CD4-positive, alpha-beta T cell treated with Interferon alpha-2 for 1 hour (primary cell): ENCODE measurements at places on chromosomes 4 and X.
A peak's percentile ranks its signal among the peaks of the same experiment; 100 is the strongest.

GRCh38 chr4:83723609-83724008, 187.7 kb downstream of the GPAT3 start:
- DNase-seq: no peak

DNA sequence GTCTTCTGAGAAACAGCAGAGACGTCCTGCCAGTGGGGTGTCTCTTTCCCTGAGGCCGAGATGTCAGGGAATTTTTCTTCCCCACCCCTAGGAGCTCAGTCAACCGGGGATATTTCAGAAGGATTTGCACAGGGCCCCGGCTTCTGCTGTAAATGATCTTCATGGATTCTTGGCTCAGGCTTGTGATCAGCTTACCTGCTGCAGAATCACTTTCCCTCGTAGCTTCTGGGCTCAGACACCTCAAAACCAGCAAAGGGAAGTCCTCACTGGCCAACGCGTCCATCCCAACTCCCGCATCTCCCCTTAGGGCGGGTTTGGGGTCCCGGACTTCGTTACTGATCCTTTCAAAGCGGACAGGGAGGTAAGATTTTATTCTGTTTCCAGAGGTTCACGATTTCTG, 212.7 kb downstream of the SHOX start:
- no peak for DNase-seq

DNA sequence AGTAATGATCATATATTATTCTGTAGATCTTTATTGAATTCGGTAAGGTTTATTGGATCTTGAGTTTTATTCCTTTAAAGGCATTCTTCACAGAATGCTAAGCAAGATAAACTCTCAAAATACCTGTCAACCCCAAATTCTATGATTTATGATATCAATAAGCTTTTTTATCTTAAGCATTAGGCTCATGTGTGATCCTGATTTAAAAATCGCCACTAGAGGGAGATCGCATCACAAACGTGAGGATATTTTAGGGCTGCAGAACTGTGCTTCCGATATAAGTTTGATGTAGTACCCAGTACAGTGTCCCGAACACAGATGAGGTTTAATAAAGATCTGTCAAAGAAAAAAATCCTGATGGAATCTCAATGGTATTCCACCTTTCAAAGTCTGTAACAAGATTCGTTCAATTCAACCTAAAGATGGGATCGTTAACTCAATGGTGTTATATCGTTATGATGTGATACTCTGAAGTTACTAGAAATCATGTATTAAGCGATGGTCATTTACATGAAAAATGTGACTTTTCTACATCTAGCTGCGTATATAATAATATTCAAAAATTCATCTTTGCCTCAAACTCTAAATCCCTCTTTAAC, 169.0 kb downstream of the CORIN start:
- DNase-seq: peak; percentile 53

DNA sequence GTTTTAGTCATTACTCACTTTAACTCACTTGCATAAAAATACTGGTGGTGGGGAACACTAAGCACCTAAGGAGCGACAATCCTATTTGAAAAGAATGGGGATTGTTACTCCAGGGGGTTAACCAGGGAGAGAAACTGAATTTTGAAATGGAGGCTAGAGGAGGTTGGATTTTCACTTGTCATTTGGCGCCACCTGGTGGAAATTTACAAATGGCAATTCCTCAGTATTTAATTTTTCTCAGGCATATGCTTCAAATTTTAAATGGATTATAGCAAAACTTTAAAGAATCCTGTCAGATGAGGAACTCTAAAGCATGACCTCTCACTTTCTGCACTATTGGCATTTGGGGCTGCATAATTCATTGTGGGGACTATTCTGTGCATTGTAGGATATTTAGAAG, 2.7 kb upstream of the GEMIN8 start:
- DNase-seq: peak; percentile 64

DNA sequence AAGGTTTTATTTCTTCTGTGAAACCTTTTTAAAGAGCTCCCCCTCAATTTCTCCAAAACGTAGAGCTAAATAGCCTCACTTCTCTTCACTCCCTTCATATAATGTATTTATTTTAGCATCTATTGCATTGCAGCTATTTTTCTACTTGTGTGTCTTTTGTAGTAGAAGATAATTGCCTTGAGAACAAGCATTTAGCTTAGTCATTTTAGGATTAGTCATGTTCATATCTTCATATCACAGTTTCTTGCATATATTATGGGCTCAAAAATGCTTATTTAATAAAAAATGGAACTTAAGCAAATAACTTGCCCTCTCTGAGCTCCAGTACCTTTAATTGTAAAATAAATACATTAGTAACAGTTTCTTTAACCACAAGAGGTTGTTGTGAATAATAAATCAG, 72.1 kb upstream of the SPANXC start:
- no peak for DNase-seq

GRCh38 chr4:141658309-141658708, 21.9 kb downstream of the IL15 start:
- DNase-seq: no peak

DNA sequence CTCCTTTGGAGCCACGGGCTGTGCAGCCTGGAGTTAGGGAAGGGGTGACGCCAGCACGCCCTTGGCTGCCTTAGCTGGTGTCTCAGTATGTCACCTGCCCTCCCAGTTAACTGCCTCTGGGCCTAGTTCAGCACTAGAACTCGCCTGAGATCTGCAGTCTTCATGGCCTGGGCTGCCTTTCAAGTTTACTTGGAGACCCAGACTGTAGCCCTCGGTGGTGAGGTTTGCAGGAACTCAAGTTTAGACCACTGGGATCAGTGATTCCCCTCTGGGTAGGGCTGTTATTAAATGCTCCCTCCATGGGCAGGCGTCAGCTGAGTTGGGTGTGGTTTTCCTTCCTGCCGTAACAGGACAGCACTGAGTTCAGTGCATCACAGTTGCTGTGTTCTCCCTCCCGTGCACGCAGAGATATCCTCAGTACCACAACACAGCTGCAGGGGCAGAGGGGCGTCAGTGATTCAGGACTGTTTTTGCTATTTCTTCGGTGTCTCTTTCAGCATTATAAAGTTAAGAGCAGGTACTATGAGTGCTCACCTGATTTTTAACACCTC, 30.5 kb downstream of the PLAC8 start:
- DNase-seq: peak; percentile 76

GRCh38 chr4:5940470-5941203, 47.8 kb upstream of the CRMP1 start:
- DNase-seq: no peak

GRCh38 chr4:163486321-163486720, 8.2 kb upstream of the TMA16 start:
- DNase-seq: no peak

DNA sequence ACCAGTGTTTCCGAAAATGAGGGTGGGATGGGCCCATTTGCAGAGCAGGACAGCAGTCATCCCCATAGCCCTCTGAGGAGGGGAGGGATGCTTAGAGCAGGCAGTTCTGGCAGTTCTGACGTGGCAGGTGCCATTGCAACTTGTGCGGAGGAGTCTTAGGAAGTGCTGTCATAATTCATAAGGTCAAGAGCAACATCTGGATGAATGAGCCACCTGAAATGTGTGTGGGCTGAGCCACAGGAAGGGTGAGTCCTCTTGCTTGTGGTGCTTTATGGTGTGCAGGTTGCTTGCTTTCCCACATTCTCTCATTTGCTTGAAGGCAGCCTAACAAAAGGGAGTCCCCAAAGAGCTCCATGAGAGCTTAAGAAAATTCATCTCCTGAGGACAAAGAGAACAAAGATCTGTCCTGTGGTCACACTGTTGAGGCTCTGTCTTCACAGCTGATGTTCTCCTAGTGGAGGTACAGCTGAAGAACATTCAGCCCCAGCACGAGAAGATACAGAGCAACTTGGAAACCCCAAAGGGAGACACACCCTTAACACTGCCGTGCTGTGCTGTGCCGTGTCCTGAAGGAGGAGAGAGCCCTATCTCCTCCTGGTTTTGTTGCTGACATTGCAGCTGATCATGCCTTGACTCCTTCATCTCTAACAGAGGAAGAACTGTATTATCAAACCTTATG, 60.3 kb downstream of the DLG3 start:
- no peak for DNase-seq

GRCh38 chr4:26632916-26633315, 49.0 kb downstream of the TBC1D19 start:
- no peak for DNase-seq

GRCh38 chr4:169202145-169202699, 68.5 kb downstream of the SH3RF1 start:
- DNase-seq: no peak

- DNase-seq: no peak
Measured at GRCh38 chr4:169986369-169986768, 39.8 kb downstream of the MFAP3L start.

DNA sequence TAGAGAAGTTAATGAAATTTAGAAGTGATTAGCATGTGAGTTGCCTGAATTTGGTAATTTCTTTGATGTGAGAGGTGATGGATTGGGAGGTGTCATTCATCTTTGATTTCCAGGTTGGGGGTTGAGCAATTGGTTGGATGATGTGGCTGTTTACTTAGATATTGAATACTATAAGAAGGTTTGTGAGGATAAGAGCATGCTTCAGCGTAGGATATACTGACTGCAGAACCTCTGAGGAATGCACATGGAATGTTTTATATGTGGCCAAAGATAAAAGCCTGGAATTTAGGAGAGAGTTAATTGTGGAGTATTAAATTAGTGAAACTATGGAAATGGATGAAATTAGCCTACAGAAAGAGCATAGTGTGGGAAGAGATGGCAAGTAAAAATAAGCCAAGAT, 165.4 kb upstream of the MAD2L1 start:
- DNase-seq: no peak

- DNase-seq: no peak
Measured at GRCh38 chr4:17094159-17094875, 195.9 kb upstream of the LDB2 start.

- peak; percentile 61 for DNase-seq
Measured at GRCh38 chr4:38177641-38178391, 217.6 kb downstream of the PTTG2 start.

DNA sequence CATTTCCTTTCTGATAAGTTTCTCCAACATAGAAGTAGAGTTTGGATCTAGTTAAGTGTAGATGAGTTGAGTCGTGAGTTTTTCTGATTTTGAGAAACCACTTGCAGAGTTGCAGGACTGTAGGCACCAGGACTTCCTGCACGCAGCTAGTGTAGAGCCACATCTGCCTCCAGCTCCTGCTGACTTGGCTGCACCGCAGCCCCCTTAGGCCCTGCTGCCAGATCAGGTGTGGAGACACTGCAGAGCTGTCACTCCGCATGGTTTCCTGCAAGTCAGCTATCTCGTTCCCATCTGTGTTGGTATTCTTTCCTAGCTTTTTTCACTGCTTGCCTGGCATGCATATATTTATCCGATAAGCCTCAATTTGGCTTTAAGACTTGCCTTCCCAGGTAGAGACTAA, 48.9 kb downstream of the PCDH7 start:
- DNase-seq: no peak

DNA sequence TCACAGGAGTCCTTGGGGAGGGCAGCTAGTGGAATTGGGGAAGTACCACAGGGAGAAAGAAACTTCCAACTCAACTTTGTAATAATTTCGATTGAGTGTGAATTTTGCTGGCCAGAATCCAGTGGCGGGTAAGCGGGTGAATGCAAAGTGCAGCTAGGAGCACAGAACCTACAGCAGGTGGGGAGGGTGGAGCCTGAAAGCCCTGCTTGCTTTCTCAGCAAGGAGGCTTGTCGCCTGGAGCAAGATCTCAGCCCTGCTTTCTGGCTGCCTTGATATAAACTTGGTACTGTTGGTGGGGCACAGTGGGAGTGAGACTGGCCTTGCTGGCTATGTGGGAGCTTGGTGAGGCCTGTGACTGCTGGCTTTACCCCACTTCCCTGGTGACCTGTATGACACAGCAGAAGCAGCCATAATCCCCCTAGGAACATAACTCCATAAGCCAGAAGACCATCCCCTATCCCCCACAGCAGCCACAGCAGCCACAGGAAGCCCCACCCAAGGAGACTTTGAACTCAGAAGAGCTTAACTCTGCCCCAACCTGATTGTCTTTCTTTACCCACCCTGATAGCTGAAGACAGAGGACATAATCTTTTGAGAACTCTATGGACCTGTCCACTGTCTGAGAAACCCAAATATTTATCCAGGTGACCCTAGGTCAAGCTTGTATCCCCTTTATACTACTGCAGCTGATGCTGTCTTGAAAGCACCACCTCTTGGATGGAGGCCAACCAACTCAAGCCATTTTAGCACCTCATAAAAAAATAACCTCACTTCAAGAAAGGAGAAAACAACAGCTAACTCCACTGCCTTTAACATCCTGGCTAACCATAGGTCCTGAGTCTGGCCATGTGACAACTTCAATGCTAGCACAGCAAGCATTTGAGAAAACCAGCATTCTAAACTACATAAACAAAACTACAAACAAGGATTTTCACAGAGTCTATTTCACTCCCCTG, 87.2 kb upstream of the PDE5A start:
- DNase-seq: no peak

GRCh38 chrX:78029663-78030062, 60.2 kb upstream of the PGAM4 start:
- DNase-seq: no peak
